ENCODE measurements at places on chromosomes 3 and 15. TPM values are rescaled to one million over a fixed set of nuclear protein-coding genes. Genes with fewer than 3 reads are reported as not detected.

DNA sequence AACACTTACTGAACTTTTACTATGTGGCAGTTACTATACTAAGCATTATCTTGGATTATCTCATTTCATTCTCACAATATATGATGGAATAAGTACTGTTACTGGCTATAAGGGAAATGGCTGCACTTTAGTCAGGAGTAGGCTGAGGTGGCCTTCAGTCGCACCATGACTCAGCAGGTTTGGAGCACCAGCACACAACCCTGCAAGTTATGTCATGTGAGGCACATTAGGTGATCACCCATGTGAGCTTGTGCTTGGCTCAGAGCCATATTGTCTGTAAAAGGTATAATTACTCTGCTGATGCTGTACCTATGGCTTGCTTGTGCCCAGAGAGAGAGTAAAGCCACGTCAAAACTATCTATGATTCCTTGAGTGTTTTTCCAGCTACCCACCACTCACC lies 54.1 kb upstream of the TIPARP start:
- DNase-seq, result no peak

GRCh38 chr15:77081971-77082370 lies 11.1 kb upstream of the TSPAN3 start:
- no peak for DNase-seq

- DNase-seq, result no peak
Measured at GRCh38 chr3:167166012-167166411, 214.1 kb downstream of the ZBBX start.

- DNase-seq, result peak; percentile 75
Measured at GRCh38 chr3:195207731-195208130, 63.2 kb downstream of the XXYLT1 start.

DNA sequence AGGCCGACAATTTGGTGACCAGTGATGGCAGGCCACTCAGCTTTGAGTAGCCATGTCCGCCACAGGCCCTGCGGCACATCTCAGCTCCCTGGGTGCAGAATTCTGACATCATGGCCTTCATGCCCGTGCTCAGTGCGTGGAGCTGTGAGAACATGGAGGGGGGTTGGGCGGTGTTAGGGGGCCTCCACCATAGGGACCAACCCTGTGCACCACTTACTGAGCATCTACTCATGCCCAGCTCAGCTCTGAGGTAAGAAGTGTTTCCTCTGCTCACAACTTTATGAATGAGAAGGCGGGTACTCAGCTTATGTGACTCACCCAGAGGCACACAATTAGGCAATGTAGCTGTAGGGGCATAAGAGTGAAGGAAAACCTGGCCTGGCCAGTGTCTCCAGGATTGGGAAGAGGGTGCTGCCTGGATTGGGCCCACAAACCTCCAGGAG lies 10.5 kb downstream of the ACOX2 start:
- no peak for DNase-seq

GRCh38 chr15:90386221-90386620 lies 1.8 kb upstream of the IQGAP1 start:
- no peak for DNase-seq

DNA sequence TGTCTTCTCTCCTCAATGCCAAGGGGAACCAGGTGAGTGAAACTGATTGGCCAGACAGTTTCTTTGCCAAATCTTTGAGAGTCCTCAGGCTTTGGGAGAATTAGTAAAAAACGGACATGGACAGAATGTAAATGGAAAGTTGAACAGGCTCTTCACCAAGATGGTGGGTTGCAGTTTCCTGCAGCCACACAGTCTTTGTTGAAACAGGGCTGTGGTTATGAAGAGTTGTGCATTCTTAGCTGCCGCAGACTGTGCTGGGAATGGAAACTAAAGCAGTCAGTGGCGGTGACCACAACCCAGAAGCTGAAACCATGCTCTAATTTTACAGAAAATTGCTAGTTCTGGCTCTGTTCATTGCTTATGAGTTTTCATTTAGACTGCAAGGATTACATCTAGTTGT lies 42.1 kb upstream of the TASOR start:
- no peak for DNase-seq

GRCh38 chr3:48614044-48614443 lies 4.6 kb upstream of the UQCRC1 start:
- no peak for DNase-seq

DNA sequence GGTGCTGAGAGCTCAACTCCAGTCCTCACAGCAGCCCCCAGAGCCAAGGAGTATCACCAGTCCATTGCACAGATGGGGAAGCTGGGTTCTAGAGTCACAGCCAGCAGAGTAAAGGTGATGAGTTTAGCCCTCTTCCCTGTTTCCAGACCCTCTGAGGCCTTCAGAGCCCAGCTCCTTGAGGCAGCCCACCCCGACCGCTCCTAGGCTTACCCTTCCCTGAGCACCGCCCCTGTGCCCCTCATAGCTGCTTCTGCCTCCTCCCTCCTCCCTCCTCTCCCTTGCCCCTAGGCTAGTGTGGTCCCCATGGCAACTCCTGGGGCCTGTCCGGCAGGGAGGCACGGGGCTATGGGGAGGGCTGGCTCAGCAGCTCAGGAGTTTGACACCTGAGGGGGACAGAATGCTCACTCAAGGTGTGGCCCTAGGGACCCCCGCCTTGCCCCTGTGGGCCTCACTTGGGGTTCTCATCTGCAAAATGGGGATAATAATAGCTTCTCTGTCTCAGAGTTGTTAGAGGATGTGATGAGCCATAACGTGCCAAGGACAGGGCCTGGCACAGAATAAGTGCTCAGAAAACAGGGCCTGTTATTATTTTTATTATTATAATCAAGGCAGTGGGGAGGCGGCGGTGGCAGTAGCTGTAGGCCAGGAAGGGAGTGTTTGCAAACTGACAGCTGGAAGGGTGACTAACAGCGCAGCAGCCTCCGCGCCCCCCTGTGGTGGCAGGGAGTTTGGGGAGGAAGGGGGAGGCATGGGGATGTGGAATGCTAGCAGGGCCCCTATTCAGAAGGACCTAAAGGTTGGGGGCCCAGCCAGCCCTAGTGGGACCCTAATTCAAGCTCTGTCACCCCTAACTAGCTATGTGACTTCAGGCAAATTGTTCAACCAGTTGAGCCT lies 11.5 kb downstream of the CSK start:
- DNase-seq, result no peak

DNA sequence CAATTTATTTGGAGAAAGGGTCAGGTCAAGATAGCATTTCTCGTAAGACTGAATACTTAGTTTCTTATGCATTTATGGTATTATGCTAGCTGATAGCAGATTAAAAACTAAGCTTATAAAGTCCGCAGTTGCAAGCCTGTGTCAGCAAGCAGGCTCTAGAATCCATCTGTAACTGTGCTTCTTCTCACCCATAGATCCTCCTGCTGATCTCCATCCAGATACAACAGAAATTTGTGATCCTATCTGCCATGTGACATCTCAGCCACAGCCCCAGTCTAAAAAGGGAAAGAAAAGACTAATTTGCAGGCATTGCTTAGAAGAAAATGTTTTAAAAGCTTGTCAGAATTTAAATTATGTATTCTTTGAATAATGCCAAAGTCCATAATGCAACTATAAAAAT lies 265.4 kb upstream of the CCDC54 start:
- no peak for DNase-seq

GRCh38 chr15:95025924-95026728 lies 794.8 kb downstream of the MCTP2 start:
- peak; percentile 26 for DNase-seq

The KBTBD12 gene
- 38.2 TPM for total RNA-seq

The CDCP1 gene
- 8.1 TPM for total RNA-seq

The TPM1 gene
- total RNA-seq, result 4,708 TPM

The C3orf85 gene
- total RNA-seq, result not detected

The ACOX2 gene
- total RNA-seq, result 12.6 TPM

Measured in tongue (tissue), 3 donors.